ENCODE measurements at places on chromosomes 11 and 22.
A peak's percentile ranks its signal among the peaks of the same experiment; 100 is the strongest.

DNA sequence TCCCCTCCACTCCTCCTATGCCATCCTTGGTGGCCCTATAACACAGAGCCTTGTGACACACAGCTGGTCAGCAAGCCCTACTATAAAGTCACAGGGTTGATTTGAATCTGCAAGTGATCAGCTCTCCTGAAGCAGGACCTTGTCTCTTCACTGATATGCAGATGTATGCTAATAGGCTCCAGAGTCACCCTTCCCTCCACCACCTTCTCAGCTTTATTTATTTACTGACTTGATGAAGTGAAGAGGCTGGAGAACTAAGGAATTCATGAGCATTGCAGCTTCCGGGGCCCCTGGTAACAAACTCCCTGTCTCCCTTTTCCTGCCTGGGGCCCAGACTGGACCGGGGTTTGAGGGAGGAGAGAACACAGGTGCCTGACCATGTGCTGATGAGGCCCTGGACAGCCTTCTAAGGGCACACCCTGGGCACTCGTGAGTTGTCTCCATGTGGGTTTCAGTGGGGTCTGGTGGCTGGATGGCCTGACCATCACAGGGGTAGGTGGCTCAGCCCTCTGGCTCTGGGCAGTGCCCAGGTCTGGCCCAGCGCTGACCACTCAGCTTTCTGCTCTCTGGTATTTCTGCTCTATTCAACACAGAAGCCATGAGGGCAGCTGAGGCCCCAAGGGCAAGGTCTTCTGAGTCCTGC is 307.5 kb downstream of the NTM start:
- no peak for DNase-seq

- peak; percentile 46 for DNase-seq
Measured at GRCh38 chr11:119700536-119701346, 28.3 kb downstream of the NECTIN1 start.

DNA sequence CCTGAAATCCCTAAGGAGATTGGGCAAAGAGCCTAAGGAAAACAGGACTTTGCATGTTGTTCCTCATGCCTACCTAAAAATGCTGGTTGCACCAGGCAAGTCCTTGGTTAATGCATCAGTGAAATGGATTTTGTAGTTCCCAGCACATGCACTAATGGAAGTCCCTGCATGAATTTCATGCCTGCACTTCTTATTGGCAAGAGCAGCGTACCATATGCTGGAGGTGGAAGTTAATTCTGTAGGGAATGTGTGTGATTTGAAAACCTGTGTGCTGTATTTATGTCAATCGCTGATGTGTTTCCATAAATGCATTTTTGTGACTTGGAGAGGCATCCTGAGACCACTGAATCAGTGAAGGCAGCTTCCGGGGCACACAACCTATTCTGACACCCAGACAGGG is 140.3 kb upstream of the MTNR1B start:
- no peak for DNase-seq

DNA sequence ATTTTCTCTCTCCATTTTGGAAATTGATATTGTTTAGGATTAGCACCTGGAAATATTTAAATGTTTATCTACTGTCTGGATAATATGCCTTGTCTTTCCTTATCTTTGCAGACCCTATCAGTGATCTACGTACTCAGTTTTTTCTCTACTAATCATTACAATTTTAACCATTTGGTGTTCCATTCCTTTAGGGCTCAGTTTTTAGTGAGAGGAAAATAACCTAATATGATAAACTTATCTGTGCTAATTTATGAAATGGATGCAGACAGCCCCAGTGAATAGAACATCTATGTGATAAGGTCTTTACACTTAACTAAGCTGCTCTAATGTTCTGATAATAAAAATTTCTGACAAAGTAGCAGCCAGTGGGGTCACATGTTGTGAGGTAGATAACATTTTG is 68.5 kb downstream of the SVIP start:
- DNase-seq = no peak

GRCh38 chr22:45762545-45763235 is 91.1 kb downstream of the ATXN10 start:
- DNase-seq = no peak

GRCh38 chr11:14425621-14426020 is 66.6 kb upstream of the RRAS2 start:
- DNase-seq = no peak

- peak; percentile 66 for DNase-seq
Measured at GRCh38 chr11:108592591-108593213, 866 bp downstream of the EXPH5 start.

GRCh38 chr11:128667873-128668272 is 26.0 kb upstream of the FLI1 start:
- no peak for DNase-seq

DNA sequence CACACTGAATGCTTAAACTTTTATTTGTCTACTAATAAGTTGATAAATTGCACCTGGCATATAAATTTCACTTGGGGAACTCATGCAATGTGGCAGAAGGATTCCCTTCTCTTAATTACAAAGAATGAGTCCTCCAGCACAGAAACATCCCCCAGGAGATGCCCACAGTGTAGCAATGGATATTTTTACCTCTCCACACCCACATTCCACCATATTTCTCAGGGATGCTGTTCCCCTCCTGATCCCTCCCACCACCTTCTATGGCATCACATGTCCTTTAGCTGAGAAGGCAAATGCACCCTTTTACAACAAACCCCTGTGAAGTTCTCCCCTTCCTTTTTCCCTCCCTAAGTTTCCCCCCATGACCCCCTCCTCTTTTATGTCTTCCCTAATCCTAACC is 56.1 kb upstream of the UBASH3B start:
- DNase-seq = no peak

GRCh38 chr22:17412232-17412631 is 43.0 kb downstream of the CECR2 start:
- no peak for DNase-seq

DNA sequence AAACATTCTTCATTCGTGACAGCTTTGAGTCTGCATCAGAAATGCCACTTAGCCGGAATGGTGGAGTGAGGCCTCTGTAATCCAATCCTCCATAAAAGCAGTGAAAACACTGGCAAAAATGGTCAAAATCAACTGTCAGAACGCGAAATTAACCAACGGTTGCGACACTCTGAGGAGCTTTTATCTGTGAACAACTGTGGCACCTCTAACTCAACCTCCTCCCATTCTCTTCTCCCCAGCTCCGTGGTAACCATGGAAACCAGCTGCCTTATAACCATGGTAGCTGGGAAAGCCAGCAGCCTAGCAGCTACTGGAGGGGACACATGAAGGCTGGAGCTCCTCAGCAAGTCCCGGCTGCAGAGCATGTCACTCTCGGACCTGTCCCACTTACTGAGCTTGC is 20.3 kb downstream of the AP2A2 start:
- peak; percentile 20 for DNase-seq

DNA sequence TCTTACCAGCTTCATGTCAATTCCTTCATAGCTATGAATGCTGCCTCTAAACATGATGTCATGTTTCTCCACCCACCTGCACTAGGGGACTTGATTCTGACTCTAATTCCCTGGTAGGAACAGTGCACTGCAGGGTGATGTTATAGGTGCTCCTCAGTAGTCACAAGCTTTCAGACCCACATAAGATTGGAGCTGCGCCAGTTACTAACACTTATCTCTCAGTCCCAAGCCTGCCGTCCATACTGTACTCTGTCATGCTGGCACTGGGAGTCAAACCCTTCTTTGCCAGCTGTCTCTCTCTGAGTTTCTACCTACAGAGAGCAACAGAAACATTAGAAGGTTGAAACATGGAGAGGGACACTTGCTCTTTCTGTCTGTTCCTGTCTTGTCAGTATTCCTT is 5.5 kb downstream of the OR56A1 start:
- no peak for DNase-seq

- DNase-seq = no peak
Measured at GRCh38 chr11:83140691-83141455, 16.1 kb upstream of the PCF11 start.

- peak; percentile 79 for DNase-seq
Measured at GRCh38 chr11:12397931-12398334, 20.6 kb downstream of the PARVA start.

DNA sequence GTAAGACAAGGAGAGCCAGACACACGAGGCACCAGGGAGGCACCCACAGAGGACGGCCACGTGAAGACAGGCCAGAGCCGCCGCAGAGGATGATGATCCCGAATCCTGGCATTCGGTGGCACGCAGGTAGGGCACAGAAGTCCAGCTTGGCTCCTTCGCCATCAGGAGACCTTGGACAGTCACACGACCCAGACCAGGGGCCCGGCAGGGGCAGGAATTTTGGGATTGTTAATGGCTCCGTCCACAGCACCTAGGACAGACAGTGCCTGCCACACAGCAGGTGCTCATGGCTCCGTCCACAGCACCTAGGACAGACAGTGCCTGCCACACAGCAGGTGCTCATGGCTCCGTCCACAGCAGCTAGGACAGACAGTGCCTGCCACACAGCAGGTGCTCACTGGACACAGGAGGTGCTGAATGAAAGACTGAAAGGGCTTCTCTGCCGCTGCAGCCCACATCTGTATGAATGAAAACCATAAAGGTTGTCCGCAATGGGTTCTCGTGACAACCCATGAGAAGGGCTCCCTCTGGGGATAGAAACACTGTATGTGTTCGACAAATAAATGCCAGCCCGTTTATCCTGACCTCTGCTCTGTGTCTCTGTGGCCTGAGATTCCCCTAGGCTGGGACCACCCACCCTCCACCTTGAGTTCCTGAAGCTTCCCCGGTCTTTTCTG is 341.6 kb downstream of the CTTN start:
- DNase-seq = no peak

DNA sequence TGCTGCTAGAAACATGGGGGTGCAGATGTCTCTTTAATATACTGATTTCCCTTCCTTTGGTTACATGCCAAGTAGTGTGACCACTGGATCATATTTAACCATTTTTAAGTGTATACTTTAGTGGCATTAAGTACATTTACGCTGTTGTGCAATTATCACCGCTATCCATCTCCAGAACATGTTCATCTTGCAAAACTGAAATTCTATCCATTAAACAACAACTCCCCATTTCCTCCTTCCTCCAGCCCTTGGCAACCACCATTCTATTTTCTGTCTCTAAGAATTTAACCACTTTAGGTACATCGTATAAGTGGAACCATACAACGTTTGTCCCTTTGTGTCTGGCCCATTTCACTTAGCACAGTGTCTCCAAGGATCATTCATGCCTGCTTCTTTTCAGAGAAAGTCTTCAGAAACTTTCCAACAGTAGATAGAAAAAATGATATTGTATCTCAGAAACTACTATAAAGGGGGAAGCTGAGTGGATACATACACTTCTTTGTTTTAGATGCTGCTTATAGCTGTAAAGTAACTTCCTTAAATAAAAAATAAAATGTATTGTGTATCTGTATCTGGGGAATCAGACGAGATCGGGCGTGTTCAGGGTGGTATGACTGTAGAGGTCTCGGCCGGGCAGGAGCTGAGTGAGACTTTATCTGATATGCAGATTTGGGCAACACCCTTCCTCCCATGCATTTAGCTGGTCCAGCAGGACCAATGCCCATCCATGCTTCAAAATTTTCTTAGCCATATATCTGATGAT is 44.6 kb upstream of the ZBED5 start:
- no peak for DNase-seq
